ENCODE measurements at places on chromosomes 12 and 14.

DNA sequence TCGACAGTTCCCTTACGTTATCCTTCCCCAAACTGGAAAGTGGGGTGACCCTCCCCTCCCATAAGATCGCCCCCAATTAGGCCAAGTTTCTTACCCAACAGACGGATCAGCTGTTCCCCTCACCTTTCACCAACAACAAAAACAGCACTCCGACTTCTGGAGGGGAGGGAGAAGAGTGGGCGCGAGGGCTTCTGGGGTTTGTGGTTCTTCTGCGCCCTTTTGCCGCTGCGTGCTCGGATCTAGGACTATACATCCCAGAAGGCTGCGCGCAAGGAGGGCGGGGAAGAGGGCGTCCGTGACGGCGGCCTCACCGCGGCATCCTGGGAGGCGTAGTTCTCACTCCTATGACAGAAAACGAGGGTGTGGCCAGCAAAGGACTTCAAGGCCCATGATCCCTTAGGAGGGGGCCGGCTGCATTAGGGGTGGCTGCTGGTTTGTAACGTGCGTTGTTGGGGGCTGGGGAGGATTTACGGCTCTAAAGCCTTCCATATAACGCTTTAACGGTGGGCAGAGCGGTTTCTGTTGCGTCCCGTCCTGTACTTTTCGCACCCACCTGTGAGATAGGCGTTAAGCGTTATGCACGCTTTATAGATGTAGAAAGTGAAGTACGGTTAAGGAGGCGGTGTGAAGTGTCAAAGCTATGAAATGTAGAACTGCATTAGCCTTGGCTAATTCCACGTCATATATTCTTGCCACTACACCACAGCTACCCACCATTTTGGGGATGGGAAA, at the start of gene CALCOCO1:
Gene CALCOCO1 (minus strand): TSS at position 143 of the 732 bp plus-strand sequence. CDS start 2,210 bp downstream, outside the sequence.
- DNase-seq = peak; percentile 96

- no peak for DNase-seq
These were observed 312.0 kb downstream of the KCNC2 start for GRCh38 chr12:74897425-74898211.

GRCh38 chr12:87444039-87444438, 585.2 kb downstream of the C12orf50 start:
- DNase-seq = no peak

- no peak for DNase-seq
These were observed 24.8 kb upstream of the EML1 start for GRCh38 chr14:99768381-99768780.

GRCh38 chr14:25049568-25050268, at the start of gene STXBP6:
Gene STXBP6 (minus strand): TSS chr14:25050147. CDS start chr14:24974818, 75,329 bp downstream.
- no peak for DNase-seq

DNA sequence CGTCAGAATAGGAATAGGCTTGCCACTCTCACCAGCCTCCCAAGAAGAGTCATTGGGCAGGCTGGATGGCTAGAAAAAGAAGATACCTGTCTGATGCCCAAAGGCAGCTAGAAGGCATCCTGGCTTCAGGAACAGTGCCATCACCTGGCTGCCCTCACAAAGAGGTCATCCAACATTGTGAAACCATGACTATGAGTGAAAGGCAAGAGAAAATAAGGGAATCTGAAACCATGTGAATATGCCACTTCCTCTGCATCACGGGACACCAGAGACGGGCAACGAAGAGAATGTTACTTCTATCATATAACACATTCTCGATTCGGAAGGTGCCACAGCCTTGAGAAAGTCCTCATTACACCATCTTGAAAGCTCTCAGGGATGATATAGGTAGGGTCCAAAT, 182.0 kb downstream of the DAD1 start:
- no peak for DNase-seq

- no peak for DNase-seq
These were observed 55.4 kb downstream of the RPAP3 start for GRCh38 chr12:47650469-47650868.

DNA sequence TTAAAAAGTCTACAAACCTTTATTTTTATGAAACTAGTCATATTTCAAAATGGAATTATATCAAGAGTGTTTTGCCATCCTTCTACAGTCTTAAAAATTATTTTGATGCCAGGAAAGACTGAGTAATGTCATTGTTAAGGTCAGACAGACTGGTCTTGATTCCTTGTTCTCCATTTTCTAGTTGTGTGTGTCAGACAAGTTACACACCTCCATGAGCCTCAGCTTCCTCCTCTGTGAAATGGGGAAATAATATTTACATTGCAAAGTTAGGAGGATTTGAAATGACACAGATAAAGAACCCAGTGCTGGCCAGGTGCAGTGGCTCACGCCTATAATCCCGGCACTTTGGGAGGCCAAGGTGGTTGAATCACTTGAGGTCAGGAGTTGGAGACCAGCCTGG, 47.4 kb upstream of the ELK3 start:
- no peak for DNase-seq

DNA sequence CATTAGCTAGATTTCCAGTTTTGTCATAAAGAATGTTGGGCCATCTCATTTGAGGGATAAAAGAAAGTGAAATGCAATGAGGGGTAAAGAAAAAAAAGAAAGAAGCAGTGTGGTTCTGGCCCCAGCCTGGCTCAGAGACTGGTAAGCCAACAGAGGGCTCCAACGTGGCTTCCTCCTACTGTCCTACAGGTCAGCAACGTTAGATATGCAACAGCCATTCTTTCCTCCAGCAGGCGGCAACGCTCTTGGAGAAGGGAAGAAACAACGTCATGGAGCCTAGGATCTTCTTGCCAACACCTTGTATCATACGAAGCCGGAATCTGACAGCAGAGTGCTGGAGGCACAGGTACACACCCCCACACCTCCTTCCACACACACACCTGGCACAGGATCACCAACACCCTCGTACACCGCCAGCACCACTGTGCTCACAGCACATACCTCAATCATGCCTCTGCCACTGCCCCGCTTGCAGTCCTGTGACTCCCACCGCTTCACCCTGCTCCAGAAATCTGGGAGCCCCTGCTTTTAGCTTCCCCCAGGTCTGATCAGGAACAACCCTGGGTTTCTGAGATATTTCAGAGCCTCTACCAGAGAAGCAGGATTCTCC, 102.8 kb downstream of the RPAP3 start:
- no peak for DNase-seq

GRCh38 chr12:107522692-107523477, 162.7 kb upstream of the PWP1 start:
- no peak for DNase-seq

DNA sequence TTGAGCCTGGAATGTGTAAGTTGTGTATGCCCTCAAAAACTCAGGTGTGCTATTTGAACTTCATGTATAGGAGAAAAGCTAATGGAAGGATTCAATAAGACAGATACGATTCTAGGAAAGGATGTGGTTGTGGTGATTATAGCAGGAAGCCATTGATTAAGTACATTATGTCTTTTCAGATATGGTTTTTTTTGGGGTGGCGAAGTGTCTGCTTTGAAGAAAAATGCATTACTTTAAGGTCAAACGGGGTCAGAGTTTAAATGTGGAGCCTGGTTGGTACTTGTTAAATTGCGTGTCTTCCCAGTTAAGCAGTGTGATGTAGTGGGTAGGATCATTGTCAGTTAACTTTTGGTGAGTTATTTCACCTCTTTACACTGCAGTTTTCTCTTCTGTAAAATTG, 13.0 kb upstream of the NUP107 start:
- no peak for DNase-seq

GRCh38 chr14:94650806-94651805, 38.9 kb downstream of the SERPINA3 start:
- DNase-seq = no peak

DNA sequence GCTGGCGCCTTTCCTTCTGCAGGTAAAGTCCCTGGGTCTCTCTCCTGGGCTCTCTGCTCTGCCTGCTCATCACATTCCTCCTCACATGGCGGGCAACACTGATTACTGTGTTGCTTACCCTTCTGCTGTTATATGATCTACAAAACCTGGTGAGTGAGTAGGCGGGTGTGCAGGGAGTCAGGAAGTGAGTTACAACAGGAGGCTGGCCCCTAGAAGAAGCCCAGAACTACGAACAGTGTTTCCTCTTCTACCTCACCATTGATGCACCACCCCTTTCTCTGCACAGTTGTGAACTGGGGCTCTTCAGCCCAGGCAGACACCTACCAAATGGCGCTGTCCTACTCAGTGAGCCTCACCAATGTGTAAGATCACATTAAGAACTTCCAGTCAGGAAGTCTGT, 4.9 kb upstream of the KLHL33 start:
- no peak for DNase-seq

- DNase-seq = no peak
These were observed 6.7 kb downstream of the RIMBP2 start for GRCh38 chr12:130709151-130709970.

GRCh38 chr12:63129927-63130326, 21.1 kb downstream of the AVPR1A start:
- no peak for DNase-seq

GRCh38 chr14:76426161-76426696, 50.3 kb downstream of the ESRRB start:
- no peak for DNase-seq

GRCh38 chr12:58566599-58566998, 353.7 kb downstream of the LRIG3 start:
- no peak for DNase-seq

Data from SIG-M5 (cell line).